Sciatic nerve (tissue), 2 donors: ENCODE measurements at places on chromosomes 4 and X. TPM values are rescaled to one million over a fixed set of nuclear protein-coding genes. Genes with fewer than 3 reads are reported as not detected.

DNA sequence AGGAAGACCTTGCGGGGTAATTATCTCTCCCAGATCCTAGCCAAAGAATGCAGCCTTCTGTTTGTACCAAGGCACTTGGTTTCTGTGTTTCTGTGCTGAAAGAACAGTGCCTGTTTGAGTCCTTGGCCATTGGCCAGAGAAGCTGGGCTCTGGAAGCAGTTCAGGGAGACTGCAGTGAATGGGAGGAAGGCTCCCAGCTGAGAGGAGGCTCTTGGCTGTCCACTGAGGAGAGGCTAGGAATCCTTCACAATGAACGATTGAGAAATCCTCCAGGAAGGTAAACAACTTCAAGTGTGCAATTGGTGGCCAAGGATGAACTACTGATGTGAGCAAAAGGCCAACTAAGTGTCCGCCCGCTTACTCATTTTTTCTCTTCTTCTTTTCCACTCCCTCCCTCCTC is 61.3 kb downstream of the HS3ST1 start:
- DNase-seq, result peak; percentile 91

DNA sequence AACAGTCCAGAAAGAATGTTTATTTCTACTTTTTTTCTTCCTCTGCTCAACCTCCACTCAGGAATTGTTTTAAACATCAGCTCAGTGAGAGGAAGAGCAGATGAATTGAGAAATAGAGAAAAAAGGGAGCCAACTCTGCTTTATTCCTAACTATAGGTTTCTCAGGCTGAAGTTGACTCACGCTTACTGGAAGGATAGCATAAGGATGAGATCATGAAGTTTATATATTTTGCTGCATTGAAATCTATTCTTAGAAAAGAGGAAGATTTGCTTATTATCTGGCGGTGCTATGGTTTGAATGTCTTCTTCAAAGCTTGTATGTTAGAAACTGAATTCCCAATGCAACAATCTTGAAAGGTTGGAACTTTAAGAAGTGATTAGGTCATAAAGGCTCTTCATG is 1673.4 kb upstream of the PCDH7 start:
- no peak for DNase-seq

GRCh38 chrX:134981910-134982309 is 8.9 kb upstream of the SMIM10 start:
- no peak for DNase-seq

DNA sequence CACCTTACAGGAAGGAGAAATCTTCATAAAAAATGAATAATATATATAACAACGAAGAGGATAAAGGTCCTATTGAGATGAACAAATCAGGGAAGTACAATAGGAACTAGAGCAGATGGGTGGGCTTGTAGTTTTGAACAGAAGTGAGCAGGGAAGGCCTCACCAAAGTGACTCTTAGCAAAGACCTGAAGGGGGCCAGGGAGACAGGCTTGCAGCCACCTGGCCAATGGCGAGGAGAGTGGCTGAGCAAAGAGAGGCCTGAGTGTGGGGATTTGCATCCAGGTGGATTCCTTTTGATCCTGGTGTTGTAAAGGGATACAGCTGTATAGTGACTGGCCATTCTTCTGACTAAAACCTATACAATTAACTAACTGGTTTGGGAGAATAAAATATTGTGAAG is 354.1 kb downstream of the CAMK2D start:
- DNase-seq, result no peak

ADAM29 gene
- total RNA-seq, result not detected
